ENCODE measurements at places on chromosomes 6 and 20.

GRCh38 chr6:138774370-138774769 is 801 bp downstream of the CCDC28A start:
- DNase-seq: no peak

GRCh38 chr20:7879883-7880282 is 60.4 kb downstream of the HAO1 start:
- DNase-seq: no peak

- DNase-seq: no peak
These were observed 545.1 kb upstream of the GJE1 start for GRCh38 chr6:141587482-141588266.

- DNase-seq: no peak
These were observed 130.5 kb upstream of the DTNBP1 start for GRCh38 chr6:15793288-15793687.

DNA sequence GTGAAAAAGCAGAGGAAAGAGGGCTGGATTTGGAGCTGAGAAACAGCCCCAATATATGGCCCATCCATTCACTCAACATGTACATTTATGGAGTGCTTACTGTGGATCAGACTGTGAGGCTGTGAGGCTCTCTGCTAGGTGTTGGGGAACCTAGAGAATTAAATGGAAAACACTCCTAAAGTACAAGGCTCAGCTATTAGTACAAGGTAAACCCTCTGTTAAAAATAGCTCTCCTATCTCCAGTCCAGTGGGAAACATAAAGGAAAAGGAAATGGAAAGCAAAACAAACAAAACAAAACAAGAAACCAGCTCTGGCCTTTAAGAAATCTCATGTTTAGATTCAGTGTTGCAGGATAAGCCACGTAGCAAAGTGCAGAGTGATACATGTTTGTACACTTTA is 35.0 kb downstream of the LY86 start:
- DNase-seq: no peak

- no peak for DNase-seq
These were observed 74.6 kb upstream of the TAB2 start for GRCh38 chr6:149242883-149243282.

DNA sequence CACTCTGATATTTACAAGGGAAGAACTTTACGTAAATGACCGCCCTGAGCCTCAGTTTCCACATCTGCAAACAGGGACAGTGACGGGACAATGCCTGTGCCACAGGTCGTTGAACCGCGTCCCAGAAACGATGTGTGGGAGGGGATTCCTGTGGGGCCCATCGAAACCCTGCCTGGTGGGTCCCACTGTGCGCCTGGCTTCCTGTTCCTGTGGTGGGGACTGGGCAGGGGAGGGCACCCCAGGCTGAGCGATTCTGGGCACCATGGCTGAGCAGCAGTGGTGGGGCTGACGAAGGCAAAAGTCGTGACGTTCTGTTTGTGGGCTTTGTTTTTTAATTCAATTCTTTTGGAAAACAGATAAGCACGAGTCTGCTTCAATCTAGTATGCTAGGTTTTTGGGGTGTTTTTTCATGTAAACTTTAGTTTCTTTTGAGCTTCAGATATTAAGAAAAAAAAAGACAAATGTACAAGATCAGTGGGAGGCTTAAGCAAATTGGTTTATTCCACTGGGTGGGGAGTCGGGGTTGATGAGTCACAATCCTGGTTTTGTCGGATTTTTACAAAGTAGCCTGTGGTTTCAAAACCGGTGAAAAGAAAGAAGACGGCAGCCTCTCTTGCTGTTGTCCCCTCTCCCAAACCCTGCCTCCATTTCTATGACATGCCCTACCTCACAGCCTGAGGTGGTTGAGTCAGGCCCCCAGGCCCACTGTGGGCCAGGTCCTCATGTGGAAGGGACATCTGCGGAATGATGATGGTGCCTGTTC is 40.4 kb downstream of the GNAS-AS1 start:
- DNase-seq: no peak

- no peak for DNase-seq
These were observed 38.8 kb upstream of the FOXA2 start for GRCh38 chr20:22623211-22623610.

DNA sequence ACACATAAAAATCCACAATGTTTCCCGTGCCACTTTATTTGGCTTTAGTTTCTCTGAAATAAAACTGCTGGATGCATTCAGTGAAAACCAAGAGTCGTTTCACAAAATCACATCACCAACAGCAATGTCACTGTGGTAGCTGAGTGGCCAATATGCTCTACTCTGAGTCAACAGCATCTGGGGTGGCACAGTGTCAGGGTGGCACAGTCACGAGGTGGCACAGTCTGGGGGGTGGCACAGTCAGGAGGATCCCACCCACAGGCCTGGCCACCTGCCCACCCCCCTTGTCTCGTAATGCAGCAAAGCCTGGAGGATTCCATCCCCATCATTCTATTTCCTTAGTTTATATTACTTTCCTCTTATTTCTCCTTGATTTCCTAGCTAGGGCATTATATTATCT is 87.0 kb downstream of the ANKRD60 start:
- no peak for DNase-seq

GRCh38 chr20:25082498-25082873 is 545 bp upstream of the VSX1 start:
- no peak for DNase-seq

DNA sequence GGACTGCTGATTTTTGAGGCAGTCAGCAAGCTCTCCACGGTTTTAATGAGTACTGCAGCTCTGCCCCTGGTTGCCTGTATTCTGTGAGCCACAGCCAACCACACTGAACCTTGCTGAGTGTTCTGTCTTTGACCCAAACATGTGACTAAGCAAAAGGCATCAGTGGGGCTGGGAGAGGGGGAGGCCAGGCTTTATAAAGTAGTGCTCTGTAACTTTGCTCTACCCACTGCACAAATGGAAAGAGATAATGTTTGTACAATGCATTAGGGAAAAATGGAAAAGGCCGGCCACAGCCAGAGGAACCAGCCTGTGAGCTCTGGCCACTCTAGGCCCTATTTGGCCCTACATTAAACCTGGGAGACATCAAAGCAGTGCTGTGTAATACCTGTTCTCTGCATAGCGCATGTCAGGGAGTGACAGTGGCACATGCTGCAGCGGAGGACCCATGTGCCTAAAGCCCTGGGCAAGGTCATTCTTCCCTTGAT is 22.0 kb downstream of the KLHL31 start:
- no peak for DNase-seq

- DNase-seq: no peak
These were observed 514.0 kb upstream of the BTBD3 start for GRCh38 chr20:11403711-11404110.

GRCh38 chr6:137512757-137513605 is 18.8 kb upstream of the OLIG3 start:
- DNase-seq: no peak

DNA sequence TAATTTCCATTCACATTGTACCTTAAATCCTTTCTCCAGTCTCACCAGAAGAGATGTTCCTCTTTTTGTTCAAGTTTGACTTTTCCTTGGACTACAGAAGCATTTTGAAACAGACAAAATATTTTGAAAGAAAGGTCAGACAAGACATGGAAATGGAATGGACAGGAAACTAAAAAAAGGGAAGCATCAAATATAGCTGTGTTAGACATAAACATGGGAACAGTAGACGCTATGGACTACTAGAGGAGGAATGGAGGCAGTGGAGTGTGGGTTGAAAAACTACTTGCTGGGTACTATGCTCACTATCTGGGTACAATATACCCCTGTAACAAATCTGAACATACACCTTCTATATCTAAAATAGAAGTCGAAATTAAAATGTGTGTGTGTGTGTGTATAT is 4.1 kb upstream of the FAM135A start:
- no peak for DNase-seq

GRCh38 chr6:89027756-89028155 is 52.8 kb upstream of the PNRC1 start:
- DNase-seq: no peak

DNA sequence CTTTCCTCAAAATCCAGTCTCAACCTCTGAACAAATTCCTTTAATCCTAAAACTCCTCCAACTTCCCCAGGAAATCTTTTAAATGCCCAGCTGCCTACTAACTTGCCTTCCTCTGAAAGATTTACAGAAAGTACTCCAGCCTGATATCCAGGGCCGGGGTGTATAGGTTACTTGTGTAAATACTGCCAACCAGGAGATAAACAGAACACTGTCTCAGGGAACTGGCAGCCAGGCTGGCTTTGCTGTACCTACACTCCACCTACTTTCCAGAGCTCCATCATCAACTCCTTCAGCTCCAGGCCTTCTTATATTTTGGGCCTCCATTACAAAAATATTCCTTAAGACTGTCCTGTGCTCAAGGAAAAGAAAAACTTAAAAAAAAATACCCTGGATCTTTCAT is 85.9 kb downstream of the CEP162 start:
- DNase-seq: no peak

DNA sequence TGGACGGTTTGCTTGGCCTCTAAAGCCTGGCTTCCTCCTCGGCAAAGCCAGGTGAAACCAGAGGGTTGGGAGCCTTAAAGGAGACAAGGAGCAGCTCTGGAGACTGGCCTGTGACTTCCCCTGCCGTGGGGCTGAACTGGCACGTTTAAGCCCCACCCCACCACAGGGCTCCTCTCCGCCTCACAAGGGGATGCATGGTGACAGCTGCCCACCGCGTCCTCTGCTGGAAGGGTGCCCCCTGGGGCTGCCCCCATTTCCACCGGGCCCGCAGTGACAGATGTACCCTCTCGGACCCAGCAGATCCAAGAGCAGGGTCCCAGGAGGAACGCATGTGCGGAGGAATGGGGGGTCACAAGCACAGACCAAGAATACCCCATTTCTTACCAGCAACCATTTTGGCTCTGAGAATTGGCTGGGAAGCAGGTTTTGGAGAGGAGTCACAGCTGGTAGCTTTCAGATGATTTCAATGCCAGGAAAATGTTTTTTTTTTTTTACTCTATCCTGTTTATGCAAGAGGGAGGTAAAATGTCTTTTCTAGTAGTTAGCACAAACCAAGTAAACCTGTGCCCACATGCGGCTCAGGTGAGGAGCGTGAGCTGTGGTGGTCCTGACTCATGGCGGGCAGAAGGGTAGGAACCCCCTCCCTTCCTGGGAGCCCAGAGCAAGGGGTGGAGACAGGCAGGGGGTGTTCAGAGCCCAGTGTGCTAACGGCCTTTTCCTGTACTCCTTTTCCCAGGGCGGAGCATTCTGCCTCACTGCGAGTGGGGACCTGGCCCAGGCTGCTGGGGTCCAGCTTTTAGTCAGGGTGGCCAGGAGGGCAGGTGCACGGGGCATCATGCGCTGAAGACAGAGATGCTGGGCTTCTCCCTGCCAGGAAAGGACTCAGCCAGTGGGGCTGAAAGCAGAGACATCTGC is 33.0 kb downstream of the FRMD1 start:
- DNase-seq: no peak

DNA sequence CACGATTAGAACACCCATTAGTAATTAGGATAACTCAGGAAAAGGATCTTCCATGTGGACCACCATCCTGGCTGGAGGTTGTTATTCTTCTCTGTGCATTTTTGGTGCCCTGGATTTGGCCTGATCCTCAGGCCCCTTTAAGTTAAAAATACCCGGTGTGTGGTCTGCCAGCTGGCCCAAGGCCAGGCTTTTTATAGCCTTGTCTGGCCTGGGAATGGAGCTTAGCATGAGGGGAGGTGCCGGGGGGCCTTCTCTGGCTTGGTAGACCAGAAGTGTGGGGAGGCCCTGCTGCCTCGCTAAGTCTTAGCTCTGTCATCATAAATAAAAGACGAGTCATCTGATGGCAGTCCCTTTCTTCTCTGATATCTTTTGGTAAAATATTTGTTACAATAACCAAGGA is 71.4 kb downstream of the ARID1B start:
- DNase-seq: no peak

- no peak for DNase-seq
These were observed 182.5 kb upstream of the JARID2 start for GRCh38 chr6:15063253-15063853.

- DNase-seq: no peak
These were observed 68.8 kb downstream of the CDS2 start for GRCh38 chr20:5195655-5196054.

- no peak for DNase-seq
These were observed 311.6 kb downstream of the QKI start for GRCh38 chr6:163726037-163726695.

- no peak for DNase-seq
These were observed 80.5 kb downstream of the TMEM242 start for GRCh38 chr6:157242791-157243190.

GRCh38 chr20:3890398-3890751 is 1.2 kb downstream of the PANK2 start:
- DNase-seq: no peak

DNA sequence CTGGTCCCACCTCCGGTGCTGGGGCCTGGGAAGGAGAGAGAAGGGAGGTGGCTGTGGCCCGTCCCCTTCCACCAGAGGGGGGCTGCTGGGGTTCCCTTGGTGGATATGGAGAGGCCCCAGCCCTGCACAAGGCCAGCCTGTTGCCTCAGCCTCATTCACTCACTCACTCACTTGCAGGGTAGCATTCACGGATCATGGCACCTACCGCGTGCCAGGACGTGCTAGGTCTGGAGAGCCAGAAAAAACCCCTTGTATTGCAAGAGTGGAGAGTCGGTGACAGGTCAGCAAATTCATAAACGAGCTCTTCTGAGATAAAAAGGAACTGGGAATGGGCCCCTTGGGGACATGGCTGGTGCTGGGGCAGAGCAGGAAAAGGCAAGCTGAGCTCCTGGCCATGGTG is 6.4 kb upstream of the ZBTB46 start:
- DNase-seq: no peak

DNA sequence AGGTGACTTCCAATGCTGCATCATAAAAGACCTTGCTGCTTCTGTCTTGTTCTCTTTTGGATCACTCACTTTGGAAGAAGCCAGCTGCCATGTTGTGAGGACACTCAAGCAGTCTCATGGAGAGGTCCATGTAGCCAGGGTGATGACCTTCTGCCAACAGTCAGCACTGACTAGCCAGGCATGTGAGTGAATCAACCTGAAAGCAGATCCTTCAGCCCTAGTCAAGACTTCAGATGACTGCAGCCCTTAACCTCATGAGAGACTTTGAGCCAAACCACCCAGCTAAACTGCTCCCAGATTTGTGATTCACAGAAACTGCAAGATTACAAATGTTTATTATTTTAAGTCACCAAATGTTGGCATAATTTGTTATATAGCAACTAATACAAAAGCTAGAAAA is 86.0 kb upstream of the IYD start:
- DNase-seq: no peak

- DNase-seq: no peak
These were observed 15.8 kb downstream of the KCNQ2 start for GRCh38 chr20:63456429-63457284.

GRCh38 chr6:94269256-94269655 is 849.9 kb upstream of the EPHA7 start:
- no peak for DNase-seq
